Esophagus mucosa (tissue), 1 donor: ENCODE measurements at places on chromosomes 3 and 15. TPM values are rescaled to one million over a fixed set of nuclear protein-coding genes. Genes with fewer than 3 reads are reported as not detected.

The PTPN9 gene
- 13.6 TPM for total RNA-seq

The DUSP7 gene
- 62.6 TPM for total RNA-seq

The SAMMSON gene
- total RNA-seq, result not detected

The CHRNB4 gene
- total RNA-seq, result 0.72 TPM

The GPR176 gene
- 0.40 TPM for total RNA-seq

The CMTM7 gene
- total RNA-seq, result 1.2 TPM

The CACNA1D gene
- 0.52 TPM for total RNA-seq

The PCNP gene
- 94.5 TPM for total RNA-seq

The SLC9A9 gene
- total RNA-seq, result 14.6 TPM

The BCL6 gene
- 40.1 TPM for total RNA-seq

The SCN11A gene
- 0.04 TPM for total RNA-seq

The ZCWPW2 gene
- total RNA-seq, result 0.40 TPM

The SLC12A8 gene
- total RNA-seq, result 7.7 TPM

The PRR20G gene
- total RNA-seq, result not detected

The GP9 gene
- total RNA-seq, result not detected

The BTLA gene
- 0.44 TPM for total RNA-seq

The CELSR3 gene
- total RNA-seq, result 0.88 TPM

The GOLGA6B gene
- total RNA-seq, result not detected

The FGF12 gene
- 0.72 TPM for total RNA-seq

The XYLB gene
- total RNA-seq, result 2.4 TPM

The EXD1 gene
- not detected for total RNA-seq

The EPHA3 gene
- 0.40 TPM for total RNA-seq

The DHX30 gene
- total RNA-seq, result 31.4 TPM

The SV2B gene
- 0.28 TPM for total RNA-seq

The TMEM42 gene
- total RNA-seq, result 10.1 TPM

The SPRED1 gene
- total RNA-seq, result 10.0 TPM

The RAD51 gene
- 8.2 TPM for total RNA-seq

The LRRIQ4 gene
- total RNA-seq, result not detected

The GPR160 gene
- 1.4 TPM for total RNA-seq

The KLHL6 gene
- 0.76 TPM for total RNA-seq

The LRRN1 gene
- 0.44 TPM for total RNA-seq

The NOX5 gene
- 0.44 TPM for total RNA-seq
